ENCODE measurements at places on chromosomes 4 and X. TPM values are rescaled to one million over a fixed set of nuclear protein-coding genes. Genes with fewer than 3 reads are reported as not detected.

Gene GABRQ
- not detected for total RNA-seq

DNA sequence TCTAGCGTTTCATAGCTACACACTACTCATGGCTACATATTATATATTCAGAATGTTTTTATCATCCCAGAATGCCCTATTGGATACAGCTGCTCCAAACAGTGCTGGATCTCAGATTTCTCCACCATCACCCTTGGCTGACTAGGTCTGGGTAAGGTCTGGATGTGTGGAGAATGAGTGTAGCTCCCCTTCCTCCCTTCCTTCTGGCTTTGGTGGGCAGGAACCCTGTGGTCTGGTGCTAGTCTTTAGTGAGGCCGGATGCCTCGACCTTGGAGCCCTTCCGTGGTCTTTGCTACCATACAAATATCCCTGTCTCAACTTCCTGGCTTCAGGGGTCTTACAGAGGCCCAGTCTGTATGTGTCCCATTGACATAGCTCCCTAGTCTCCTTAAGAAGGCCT is 52.1 kb upstream of the KDR start:
- no peak for DNase-seq

GRCh38 chr4:118348886-118349285 is 3.9 kb downstream of the PRSS12 start:
- DNase-seq, result no peak

Gene ADGRL3
- not detected for total RNA-seq

Gene SCD5
- total RNA-seq, result 6.2 TPM

- no peak for DNase-seq
Observed at GRCh38 chr4:3421470-3421869, 20.3 kb upstream of the HGFAC start.

Gene ZNF595
- 0.21 TPM for total RNA-seq

GRCh38 chr4:172270397-172270796 is 457.2 kb downstream of the GALNTL6 start:
- DNase-seq, result no peak

DNA sequence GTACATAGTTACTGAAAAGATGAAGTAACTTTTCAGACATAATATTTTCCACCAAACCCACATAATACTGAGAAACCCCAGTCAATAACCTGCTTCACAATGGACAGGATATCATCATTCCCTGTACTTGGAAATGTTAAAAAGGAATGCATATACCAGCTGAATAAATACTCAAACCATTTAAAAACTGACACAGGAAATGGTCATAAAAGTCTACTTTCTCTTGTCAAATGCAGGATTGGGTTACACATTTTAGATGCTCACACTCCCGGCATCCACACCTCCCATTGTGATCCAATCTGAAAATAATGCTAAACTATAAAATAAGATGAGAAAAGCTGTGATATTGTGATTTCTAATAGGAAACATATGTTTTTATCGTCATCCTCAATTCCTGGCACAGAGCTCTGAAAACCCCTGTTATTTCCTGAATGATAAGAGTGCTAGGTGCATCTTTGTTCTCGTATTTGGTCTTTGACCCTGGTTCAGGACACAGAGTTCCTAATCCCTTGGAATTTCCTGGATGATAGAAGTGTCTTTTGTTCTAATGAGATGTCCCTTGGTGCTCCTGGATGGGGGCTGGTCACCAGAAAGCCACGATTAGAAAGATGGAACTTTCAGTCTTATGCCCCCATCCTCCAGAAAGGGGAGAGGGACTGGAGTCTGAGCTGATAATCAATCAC is 821.3 kb downstream of the TRIML1 start:
- DNase-seq, result no peak

- DNase-seq, result no peak
Observed at GRCh38 chr4:103996637-103997036, 276.9 kb upstream of the TACR3 start.

Gene MAGEA4
- not detected for total RNA-seq

Gene PF4V1
- total RNA-seq, result not detected

- DNase-seq, result no peak
Observed at GRCh38 chr4:87071401-87071800, 136.6 kb downstream of the AFF1 start.

Gene CORIN
- total RNA-seq, result not detected

Measured in GM12878 (cell line).